A673 (cell line): ENCODE measurements at places on chromosomes 12 and 14. TPM values are rescaled to one million over a fixed set of nuclear protein-coding genes. Genes with fewer than 3 reads are reported as not detected.
A peak's percentile ranks its signal among the peaks of the same experiment; 100 is the strongest.

Gene OR6C75
- not detected in 2 replicates for total RNA-seq

DNA sequence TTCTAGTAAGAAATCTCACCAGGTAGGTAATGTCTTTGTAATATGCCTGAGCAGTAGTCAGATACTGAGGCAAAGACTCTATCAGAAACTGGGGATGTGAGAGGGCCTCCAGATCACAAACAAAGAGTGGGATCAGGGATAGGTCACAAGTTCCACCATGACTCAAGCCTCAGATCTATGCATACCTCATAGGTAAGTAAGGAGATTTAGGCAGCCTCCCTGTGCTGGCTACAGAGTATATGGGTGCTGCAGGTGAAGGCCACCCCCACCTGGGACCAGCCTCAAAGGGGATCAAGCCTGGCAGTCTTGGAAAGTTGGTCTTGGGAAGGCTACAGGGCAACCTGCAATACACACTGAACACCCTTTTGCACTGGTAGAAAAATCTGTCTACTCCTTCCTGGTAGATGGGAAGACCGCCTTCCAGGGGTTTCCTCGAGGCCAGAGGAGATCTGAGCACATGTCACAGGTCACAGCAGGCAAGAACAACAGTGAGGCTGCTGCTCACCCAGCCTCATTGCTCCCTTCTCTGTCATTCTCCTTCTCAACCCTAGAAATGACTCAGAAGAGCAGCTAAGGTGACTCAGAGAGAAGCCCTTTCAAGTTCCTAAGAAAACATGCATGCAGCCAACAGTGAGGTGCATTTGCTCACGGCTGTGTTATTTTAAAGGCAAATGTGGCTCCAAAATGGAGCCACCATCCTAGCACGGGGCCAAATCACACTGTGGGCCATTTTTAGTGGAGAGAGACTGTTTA lies 143.4 kb upstream of the CDKN3 start:
- DNase-seq, result no peak

Gene C12orf54
- not detected in 2 replicates for total RNA-seq

Gene APOF
- total RNA-seq, result not detected in 2 replicates

Gene BDKRB1
- not detected in 2 replicates for total RNA-seq

DNA sequence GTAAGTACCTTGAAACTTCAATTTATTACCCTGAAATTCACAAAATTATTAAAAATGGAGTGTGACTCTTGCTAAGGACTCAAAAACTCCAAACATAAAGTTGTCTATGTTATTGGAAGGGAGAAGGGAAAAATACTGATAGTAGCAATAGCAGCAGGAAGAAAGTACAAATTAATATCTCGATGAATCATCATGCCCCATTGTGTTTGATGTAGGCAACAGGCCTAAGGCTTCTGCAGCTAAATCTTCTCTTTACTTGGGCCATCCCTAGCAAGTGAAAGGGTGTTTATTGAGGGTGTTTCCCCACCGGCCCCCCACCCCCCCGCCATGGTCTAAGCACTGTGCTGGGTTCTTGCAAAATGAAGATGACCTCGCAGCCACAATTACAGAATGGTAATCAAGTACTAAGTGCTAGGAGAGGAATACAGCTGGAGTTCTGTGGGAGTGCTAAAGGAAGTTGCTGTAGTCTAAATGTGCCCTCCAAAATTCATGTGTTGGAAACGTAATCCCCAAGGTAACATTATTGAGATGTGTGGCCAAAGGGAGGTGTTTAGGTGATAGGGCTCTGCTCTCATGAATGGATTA lies 76.5 kb downstream of the SNAPC1 start:
- DNase-seq, result no peak

Gene RGS6
- not detected in 2 replicates for total RNA-seq

Gene SERPINA9
- total RNA-seq, result not detected in 2 replicates

Gene CIDEB
- total RNA-seq, result 0.42 TPM in 1 of 2 replicates, not detected in the other

- DNase-seq, result no peak
Measured at GRCh38 chr12:113844495-113845210, 121.5 kb downstream of the RBM19 start.

Gene RESF1
- total RNA-seq, result 48.2 and 63.7 TPM in 2 replicates

GRCh38 chr14:21498540-21499526 lies 12.3 kb downstream of the METTL3 start:
- peak; percentile 85 for DNase-seq

DNA sequence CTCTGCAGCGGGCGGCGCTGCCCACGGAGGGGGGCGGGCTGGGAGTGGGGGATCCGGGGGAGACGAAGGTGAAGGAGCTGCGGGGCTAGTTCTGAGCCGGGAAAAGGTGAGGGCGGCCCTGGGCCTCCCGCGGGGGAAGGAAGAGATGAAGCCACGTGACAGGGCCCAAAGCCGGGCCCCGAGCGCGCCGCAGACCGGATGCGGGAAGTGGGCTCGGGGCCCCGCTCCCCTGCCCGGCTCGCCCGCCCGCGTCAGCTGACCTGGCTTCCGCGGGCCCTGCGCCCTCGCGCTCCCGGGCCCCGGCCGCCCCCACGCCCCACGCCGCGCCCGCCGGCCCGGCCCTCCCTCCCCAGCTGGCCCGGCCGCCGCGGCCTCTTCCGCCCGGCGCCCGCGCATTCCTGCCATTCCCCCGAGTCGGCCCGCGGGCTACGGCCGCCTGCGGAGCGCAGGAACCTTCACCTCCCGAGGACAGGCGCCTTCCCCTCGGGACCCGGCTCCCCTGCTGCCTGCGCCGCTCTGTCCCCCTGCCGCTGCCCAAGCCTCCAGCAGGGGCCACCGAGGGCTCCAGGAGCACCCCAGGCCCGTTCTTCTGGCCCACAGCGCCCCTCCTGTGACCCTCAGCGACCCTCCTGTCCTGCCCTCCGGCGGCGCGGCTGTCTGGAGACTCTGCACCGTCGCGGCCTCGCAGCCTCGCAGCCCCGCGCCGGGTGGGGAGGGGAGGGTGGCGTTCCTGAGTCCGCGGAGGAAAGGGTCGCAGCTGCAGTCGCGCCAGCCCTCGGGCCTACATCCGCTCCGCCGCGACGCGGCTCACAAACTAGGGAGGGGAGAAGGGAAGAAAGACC lies 20.4 kb downstream of the NINJ2 start:
- DNase-seq, result peak; percentile 57

Gene FGD4
- 21.5 and 22.6 TPM in 2 replicates for total RNA-seq

Gene STAT6
- total RNA-seq, result 96.3 and 111 TPM in 2 replicates

DNA sequence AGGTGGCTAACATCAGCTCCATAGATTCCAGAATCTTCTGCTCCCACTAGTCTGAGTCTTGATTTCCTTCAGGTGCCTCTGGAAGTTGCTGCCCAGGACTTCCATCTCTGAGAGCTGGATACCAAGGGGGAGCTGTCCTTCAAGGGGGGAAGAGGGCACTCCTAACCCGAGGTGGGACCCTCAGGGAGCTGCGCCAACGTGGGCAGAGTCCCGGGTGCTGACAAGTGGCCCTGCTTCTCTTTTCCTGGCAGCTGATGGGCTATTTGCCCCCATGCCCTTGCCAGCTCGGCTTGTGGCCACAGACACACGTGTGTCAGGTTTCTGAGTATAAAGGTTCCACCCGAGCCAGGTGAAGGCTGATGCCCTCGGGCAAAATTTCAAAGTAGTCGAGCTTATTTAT lies 272.5 kb downstream of the TTC8 start:
- DNase-seq, result no peak

DNA sequence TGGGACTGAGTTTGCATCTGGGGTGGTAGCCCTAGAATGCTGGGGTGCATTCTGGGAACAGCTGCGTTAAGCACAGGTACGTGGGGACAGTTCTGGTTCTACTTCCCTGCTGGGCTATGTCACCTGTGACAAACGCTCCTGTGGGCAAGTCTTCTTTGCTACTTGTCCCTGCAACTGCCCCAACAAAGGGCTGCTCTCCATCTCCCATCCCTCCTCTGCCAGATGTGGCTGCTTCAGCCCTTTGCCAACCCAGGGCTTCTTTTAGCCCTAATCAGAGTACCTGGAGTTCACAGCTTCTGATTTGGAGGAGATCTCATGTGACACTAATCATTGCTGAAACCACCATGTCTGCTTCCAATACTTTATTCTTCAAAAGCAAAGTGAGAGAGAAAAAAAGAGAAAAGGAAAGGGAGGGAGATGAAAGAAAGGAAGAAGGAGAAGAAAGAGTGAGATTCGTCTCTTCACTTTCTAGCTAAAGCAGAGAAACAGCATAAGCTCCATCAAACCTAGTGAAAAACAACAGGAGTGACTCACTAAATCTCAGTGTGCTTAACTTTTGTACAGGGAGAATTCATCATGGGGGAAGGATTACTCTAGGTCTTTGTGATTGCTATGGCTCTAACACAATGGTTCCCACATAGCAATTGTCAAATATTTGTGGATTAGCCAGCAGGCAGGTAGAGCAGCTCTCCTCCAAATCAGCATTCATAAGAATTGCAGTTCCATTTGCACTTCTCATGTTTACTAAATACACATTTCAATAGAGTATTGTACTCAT lies 174.8 kb downstream of the LRIG3 start:
- DNase-seq, result no peak

Gene ACVRL1
- total RNA-seq, result 0.17 and 0.28 TPM in 2 replicates

GRCh38 chr12:3744229-3744901 lies 8.5 kb downstream of the CRACR2A start:
- DNase-seq, result no peak

GRCh38 chr14:105196265-105196960 lies 15.3 kb upstream of the NUDT14 start:
- DNase-seq, result no peak

Gene CLBA1
- 14.3 and 14.6 TPM in 2 replicates for total RNA-seq

- no peak for DNase-seq
Measured at GRCh38 chr12:5966486-5967095, 21.5 kb upstream of the ANO2 start.

DNA sequence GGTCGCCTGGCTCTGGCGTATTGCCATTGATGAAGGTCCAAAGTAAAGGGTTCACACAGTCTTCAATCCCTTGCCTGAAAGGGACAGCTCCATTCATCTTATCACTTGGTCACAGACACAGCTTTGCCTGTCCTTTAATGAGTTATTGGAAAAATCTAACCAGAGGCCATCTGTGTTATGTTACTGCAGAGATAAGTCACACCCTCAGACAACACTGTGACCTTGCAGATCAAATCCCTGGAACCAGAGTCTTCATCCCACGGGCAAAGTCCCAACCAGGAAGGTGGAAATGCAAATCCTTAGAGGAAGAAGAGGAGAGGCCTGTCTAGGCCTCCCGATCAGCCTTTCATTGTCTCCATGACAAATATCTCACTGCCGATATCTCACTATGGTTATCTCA lies 68.3 kb upstream of the SCN8A start:
- DNase-seq, result no peak

Gene TCL1B
- 0.83 and 1.1 TPM in 2 replicates for total RNA-seq

- no peak for DNase-seq
Measured at GRCh38 chr14:84468153-84468552, 1061.8 kb upstream of the FLRT2 start.

DNA sequence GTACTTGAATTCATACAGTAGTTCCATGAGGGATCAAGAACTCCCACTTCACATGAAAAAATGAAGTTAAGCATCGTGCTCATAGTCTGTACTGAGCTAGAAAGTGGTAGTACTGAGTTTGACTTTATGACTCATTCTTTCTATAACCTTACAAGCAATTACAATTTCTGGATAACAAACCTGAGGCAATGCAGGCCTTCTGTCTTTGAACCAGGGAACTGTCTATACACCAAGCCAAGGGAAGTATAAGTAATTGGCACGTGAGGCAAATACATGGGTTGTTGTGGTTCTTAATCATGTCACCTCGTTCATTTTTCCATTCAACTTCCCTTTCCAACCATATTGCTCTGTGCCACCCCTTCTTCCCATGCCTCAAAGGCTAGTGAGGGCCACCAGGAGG lies 16.8 kb downstream of the GNS start:
- DNase-seq, result no peak

DNA sequence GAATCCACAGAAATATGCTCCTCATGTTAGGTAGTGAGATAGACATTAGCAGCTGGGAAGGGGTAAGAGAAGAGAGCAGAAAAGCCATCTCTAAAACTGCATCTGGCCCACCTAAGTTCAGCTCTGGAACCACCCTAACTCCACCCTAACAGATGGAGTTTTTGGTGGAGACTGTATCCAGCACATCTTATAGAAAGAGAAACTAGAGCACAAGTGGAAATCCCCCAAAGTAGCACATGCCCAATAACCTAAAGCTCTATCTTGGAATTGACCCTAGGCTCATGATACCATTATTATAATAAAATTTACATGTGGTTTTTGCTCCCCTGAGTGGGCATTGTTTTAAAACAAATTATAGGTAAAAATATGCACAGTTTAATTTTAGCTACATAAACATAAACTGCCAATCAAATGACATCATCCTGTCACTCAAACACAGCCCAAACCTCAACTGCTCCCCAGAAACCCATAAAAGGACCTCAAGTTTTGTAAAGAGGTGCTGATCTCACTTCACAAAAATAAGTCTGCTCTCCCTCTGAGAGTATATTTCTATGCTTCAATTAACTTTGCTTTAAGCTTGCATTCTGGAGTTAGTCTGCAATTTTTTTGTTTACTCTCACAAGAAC lies 206.4 kb downstream of the PIK3C2G start:
- DNase-seq, result no peak

DNA sequence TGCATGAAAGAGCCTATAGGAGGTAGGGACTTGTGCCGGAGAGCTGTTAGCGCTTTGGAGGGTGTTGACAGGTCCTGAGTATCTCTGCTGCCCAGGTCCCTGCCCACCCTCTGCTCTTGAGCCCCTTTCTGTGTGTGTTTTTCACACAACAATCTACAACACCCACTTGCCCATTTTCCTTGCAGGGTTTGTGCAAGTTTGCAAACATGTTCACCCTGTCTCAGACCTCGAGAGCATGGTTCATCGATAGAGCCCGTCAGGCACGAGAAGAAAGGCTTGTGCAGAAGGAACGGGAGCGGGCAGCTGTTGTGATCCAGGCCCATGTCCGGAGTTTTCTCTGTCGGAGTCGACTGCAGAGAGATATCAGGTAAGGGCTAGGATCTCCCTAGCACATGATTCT lies 5.9 kb downstream of the UBE3B start:
- no peak for DNase-seq
